ENCODE measurements at places on chromosomes 5 and 9.

DNA sequence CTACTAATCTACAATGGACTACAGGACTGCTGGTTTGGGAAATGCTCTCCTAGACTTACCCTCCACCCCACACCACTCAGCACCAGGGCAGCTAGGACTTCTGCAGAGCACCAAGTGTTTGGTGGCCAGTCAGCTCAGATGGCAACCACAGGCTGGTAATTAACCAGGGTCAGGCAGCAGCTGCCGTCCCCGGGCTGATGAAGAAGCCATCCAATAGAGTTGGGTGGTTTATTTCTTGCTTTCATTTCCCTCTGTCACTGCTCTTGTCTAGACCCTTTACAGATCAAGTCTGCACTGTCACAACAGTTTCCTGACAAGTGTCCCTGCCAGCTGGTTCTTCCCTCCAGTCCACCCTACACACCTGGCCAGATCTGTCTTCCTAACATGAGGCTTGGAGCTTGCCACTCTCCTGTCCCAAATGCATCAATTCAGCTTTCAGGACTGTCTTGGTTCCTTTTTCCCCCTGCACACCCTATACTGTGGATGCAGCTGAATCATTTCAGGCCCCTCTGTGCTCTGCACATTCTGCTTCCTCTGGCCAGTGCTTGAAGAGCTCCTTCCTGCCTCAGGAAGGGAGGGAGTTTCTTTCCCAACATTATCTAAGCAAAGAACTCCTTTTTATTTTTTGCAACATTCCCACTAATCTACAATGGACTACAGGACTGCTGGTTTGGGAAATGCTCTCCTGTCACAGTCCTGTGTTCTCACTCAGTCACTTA is 30.2 kb upstream of the HSPA9 start:
- no peak for DNase-seq

GRCh38 chr9:125746774-125747052 is 460 bp upstream of the PBX3 start:
- DNase-seq: no peak

DNA sequence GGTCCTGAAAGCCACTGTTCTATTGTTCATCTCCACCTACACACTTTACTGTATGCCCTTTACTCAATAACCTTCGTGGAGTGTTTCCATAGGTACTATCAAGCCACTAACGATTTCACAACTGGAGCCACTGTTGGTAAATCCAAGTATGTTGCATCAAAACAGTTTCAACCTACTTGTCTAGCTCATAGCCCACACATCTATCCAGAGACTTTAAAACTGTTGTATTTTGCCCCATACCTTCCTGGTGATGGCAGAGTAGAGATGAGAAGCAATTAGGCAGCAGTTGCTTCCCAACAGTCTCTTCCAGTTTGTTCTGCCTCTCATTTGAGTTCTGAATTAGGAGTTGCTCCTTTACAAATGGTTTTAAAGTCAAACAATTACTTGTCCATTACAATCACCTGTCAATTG is 607 bp downstream of the FAXDC2 start:
- no peak for DNase-seq

GRCh38 chr5:136892000-136892399 is 526.7 kb upstream of the TRPC7 start:
- no peak for DNase-seq

GRCh38 chr9:123102375-123103113 is 69.1 kb downstream of the GPR21 start:
- no peak for DNase-seq
